ENCODE measurements at places on chromosomes 6 and 20.

GRCh38 chr6:119224095-119224701, 125.4 kb downstream of the MAN1A1 start:
- DNase-seq = no peak

DNA sequence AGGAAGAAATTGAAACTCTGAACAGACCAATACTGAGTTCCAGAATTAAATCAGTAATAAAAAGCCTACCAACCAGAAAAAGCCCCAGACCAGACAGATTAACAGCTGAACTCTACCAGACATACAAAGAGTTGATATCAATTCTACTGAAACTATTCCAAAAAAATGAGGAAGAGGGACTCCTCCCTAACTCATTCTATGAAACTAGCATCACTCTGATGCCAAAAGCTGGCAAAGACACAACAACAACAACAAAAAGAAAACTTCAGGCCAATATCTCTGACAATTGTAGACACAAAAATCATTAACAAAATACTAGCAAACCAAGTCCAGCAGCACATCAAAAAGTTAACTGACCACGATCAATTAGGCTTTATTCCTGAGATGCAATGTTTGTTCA, 246.0 kb upstream of the RUNX2 start:
- no peak for DNase-seq

DNA sequence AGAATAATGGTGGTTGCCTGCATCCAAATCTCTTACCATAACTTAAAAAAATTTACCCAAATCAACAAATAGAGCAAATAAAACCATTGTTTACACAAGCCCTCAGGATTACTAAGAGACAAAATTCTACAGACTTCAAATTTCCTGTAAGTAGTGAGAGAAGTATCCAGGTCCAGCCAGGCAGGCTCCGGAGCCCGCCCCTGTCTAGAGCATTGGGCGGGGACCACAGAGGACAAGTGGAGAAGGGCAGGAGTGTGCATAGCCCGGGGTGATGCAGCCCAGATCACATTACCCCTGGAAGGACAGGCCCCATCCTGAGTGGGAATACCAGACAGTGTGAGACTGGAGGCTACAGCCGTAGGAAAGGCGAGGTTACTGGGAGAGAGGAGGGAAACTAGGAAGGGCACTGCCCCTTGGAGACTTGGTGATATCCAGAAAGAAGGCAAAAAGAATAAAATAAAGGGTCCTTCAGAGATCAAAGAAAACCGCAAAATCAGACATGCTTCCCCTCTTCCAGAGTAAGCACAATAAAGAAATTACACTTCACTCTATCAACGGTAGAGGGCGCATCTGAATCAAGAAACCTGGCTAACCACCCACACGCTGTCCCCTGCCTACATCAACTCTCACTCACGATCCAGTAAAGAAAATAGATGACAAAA, 26.6 kb downstream of the RIN2 start:
- DNase-seq = peak; percentile 66

- no peak for DNase-seq
Measured at GRCh38 chr6:111941686-111942330, 68.6 kb upstream of the FYN start.

GRCh38 chr20:64119681-64120341, 12.4 kb upstream of the NPBWR2 start:
- DNase-seq = no peak

DNA sequence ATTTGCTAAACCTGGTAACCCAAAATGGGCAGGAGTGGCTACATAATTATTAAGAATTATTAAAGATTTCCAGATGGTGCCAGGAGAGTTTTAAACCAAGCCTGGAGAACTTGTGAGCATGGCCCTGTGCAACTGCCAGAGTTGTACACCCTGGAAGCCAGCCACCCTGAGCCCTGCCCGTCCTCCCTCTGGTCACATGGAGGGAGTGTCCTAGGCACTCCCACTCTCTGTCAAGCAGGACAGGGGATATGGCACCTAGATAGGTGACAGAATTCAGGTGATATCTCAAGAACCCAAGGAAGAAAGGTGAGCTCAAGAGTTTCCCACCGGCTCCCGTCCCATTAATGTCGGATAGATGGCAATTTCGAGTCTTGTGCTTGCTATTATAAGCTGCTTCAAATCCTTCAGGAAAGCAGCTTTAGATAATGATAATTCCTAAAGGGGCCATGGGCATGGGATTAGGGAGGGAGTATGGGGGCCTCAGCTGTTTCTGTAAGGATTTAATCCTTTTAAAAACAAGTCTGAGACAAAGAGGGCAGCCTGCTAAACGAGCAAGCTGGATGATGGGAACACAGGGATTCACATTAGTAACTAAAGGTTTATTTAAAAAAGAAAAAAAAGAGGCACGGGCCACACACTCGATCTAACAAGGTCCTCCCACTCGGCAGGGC, 169.1 kb downstream of the BMP7 start:
- DNase-seq = no peak

DNA sequence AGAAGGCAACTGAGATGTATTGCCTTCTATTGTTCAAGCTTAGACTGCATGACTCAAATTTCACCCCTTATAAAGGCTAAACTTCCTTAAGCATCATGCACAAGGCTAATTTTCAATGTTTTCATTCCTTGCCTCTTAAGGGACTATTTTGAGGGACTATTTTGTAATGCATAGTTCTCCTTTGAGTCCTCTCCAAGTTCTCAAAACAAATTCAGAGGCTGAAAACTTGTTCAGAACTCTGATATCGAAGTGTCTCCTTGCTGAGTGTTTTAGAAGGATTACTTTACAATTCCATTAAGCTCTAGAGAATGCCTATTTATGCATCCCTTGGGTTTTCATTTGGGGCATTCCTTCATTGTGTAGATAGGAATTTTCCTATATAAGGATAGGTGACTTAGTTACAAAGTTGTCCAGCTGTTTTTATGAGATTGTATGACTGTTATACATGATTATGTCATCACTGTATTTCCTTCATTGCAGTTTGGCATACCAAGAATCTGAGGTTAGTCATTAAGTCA, 41.7 kb downstream of the COL19A1 start:
- no peak for DNase-seq

GRCh38 chr6:41428996-41429421, 93.6 kb downstream of the NCR2 start:
- peak; percentile 85 for DNase-seq
